Hematopoietic multipotent progenitor cell treated with erythropoietin and hydrocortisone succinate and interleukin-3 and kit ligand, for 6 days (in vitro differentiated cells): ENCODE measurements at places on chromosomes 4 and X.

DNA sequence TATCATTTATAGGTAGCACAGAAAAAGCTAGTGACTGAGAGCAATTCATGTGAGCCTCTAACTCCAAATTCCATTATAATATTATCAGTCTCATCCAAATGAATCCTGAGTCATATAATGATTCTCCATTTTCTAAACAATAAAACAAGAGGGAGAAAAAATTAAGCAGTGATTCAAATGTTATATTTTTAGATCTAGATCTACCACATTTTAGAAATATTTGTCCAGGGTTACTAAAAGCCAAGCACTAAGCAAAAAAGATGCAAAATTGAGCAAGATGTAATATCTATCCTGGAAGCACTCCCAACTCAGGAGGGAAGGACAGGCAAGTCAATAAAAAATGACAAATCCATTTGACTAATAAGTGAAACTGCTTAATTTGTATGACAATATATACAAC, 172.8 kb downstream of the FBXW7 start:
- no peak for DNase-seq

- no peak for DNase-seq
These were observed 344.4 kb upstream of the ACTRT1 start for GRCh38 chrX:128396601-128397000.

GRCh38 chr4:4969298-4969697, 50.0 kb downstream of the CYTL1 start:
- DNase-seq: no peak

GRCh38 chr4:122639181-122639580, 18.3 kb upstream of the IL21 start:
- DNase-seq: no peak

DNA sequence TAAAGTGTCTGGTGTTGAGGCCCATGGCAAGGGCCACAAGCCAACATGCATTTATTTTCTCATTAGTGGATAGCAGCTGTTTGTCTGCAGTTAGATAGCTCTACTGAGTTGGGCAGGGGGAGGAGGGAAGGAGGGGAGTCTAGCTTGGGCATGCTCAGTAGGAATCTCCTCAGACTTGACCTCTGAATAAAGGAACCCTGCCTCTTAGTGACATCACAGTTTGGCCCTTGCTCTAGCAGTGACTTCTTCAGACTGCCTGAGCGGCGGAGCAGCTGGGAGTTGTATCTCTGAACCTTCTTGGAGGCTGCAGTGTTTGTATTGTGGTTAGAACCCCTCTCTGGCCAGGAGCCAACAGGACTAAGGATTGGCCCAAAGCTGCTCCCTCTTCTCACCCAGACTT, 57.4 kb downstream of the BCORL1 start:
- no peak for DNase-seq

DNA sequence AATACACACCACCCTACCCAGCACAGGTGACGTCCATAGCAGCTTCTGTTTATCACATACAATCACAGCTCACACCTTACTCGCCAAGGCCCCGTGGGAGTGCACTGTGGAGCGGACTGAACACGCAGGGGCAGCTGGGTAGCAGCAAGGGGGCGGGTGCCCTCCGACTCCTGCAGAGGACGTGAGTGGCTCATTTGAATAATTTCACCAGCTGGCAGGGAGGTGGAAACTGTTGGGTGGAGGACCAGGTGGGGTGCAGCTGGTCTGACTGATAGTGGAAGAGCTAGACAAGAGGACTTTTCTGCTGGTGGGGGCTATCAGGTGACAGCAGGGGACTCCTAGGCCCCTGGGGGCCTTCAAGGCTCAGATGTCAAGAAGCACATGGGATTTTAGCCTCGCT, 16.3 kb downstream of the MAN2B2 start:
- peak; percentile 28 for DNase-seq

- no peak for DNase-seq
These were observed 37.0 kb upstream of the HERC5 start for GRCh38 chr4:88419874-88420273.

DNA sequence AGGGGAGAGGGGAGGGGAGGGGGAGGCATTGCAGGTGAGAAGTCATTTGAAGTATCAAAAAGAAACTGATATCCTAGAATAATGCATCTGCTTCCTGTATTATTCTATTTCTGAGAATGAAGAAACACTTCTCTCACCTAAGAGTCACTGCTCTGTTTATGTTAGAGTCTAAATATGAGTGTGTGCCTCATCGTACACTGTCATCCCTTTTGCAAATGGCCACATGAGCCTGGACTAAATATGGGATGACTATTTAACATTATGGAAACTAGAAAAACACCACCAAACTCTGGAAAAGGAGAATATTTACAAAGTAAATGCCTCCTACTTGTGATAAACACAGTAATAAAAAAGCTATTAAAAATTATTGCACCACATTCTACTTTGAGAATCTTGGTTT, 146.4 kb upstream of the NOCT start:
- no peak for DNase-seq

DNA sequence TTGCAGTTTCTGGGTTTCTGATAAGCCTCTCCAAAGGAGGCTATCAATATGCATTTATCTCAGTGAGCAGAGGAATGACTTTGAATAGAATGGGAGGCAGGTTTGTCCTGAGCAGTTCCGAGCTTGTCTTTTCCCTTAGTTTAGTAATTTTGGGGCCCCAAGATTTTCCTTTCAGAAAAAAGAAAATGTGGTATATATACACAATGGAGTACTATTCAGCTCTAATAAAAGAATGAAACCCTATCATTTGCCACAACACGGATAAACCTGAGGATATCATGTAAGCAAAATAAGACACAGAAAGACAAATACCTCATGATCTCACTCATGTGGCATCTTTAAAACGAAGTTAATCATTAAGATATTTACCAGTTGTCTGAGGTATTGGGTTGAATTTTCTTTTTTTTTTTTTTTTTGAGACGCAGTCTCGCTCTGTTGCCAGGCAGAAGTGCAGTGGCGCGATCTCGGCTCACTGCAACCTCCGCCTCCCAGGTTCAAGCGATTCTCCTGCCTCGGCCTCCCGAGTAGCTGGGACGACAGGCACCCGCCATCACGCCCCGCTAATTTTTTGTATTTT, 540 bp downstream of the ZNF721 start:
- no peak for DNase-seq

- DNase-seq: no peak
These were observed 48.0 kb downstream of the MAGEA9 start for GRCh38 chrX:149829751-149830191.

DNA sequence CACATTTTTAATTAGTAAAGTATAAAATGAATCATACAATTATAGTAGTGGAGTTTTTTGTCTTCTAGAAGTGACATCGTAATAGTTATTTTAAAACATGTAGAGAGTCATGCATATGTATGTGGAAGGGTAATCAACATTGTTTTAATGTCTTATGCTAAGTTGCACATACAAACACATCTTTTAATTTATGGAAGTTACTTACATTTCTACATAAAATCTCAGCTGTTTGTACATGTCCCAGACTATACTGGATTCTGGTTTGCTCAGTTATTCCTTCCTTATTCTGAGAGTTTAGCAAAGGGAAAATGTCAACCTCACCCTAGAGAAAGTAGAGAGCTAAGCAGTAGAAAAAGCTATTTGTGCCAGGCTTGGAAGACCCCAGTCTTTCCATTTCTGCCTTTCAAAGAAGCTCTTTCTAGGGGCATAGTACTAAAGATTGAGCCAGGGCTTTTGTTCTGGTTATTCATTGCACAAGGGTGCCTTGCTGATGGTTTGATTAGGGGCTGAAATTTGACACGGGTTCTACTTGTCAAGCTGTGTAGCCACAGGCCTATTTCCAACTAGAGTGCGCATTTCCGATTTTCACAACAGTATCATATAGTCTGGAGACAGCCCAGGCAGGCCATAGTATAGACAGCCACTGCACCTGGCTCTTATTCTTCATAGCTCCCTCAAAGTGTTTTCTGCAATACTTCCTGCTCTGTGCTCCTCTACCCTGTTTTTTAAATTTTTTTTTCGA, 106.3 kb downstream of the RPA4 start:
- no peak for DNase-seq

- no peak for DNase-seq
These were observed 214.9 kb upstream of the UGT8 start for GRCh38 chr4:114383721-114384120.

DNA sequence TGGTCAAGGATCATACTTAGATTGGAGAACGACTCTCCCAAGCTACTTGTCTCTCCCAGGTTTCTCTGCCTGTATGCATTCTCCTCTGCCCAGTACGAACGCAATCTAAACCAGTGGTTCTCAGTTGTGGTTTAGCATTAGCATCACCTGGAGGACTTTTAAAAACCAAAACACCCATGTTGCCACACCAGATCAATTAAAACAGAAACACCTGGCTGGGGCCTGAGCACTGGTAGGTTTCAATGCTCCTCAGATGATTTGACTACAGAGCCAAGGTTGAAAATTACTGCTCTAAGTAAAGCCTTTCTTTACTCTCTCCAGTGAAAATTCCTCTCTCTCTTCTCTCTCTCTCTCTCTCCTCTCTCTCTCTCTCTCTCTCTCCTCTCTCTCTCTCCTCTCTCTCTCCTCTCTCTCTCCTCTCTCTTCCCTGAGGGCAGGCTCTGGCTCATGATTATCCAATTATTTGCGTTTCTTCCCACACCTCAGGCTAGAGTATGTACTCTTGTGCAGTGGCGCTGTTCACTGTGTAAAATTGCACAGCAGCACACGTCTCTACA, 153.7 kb upstream of the FGF13 start:
- DNase-seq: no peak

DNA sequence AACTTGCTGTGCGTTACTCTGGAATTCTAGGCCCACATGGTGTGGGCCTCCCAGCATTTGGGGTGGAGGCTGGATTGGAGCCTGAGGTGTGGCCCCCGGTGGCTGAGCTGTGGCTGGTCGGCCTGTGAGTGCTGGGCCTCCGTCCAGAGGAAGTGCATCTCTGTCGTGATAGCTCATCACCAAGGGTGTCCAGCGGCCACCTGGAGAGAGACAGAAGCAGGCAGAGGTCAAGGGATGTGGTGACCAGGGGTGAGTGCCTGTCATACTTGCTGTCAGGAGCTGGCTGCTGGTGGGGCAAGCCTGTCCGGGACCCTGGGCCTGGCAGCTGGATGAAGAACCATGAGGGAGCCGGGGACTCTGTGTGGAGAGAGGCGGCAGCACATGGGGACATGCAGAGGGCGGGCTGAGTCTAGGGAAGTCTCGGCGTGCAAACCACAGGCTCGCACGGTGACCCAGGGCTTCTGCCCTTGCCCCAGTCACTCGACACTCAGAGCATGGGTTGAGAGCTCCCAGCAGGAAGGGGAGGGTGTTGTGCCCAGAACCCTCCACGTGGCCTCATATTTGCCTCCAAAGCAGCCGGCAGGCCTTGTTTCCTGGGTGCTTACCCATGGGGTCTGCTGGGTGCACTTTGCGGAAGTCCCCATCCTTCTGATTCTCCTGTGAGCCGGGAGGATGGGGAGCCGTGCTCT, 6.2 kb downstream of the SORCS2 start:
- no peak for DNase-seq

GRCh38 chrX:129115104-129115503, 408.2 kb downstream of the SMARCA1 start:
- peak; percentile 66 for DNase-seq

GRCh38 chr4:119894650-119895208, 171.9 kb downstream of the MAD2L1 start:
- no peak for DNase-seq

DNA sequence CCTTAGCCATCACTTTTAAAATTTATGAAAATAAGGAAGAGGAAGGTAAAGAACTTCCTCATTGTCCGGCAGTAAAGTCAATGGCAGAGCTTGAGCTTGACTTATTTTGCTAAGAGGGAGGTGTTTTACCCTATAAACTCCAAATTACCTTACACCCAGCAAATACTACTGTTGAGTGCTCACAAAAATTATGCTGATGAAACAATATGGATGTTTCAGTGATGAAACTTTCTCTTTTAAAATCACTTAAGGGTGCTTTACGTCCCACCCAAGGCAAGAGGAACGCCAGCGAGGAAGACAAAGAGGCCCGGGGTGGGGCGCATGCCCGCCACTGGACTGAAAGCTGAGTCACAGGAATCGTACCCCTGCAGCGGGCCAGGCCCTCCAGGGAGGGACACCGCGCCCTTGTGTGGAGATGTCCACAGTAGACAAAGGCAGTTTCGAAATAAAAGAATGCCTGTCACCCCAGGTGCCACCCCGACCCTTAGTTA, 560 bp upstream of the TMSB4X start:
- DNase-seq: peak; percentile 78

DNA sequence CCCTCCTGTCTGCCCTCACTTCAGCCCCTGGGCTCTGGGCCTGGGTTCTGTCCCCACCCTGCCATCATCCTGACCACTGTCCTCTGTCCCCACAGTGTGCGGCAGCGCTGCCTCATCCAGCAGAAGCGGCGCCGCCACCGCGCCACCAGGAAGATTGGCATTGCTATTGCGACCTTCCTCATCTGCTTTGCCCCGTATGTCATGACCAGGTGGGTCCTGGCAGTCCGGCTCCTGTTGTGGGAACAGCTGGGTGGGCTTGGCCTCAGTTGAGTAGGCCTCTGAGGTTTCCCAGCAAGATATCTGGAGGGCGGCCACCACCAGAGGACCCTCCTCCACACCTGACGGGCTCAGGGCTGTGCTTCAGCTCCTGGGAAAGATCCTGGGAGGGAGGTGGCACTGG, 2.2 kb downstream of the GPR78 start:
- DNase-seq: no peak

DNA sequence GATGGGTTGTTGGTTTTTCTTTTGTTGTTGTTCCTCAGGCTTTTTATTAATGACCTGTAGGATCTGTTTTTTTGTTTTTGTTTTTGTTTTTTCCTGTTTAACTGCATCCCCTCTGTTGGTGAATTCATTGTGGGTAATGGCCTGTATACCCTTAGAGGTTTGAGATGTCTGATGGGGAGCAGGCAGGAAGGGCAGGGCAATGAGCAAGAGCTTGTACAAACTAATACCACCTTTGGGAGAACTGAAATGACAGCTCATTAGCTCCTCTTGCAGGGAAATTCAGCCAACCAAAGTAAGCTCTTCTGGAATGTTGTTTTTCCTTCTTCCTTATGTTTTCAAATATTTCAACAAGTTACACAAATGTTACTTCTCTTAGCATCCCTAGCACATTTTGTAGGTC, 23.4 kb downstream of the SH2D1A start:
- DNase-seq: no peak

GRCh38 chr4:15198070-15198727, 195.9 kb downstream of the CPEB2 start:
- no peak for DNase-seq

GRCh38 chrX:19772822-19773628, 114.4 kb downstream of the SH3KBP1 start:
- no peak for DNase-seq

- peak; percentile 6 for DNase-seq
These were observed 249.0 kb downstream of the STK32B start for GRCh38 chr4:5300283-5300682.

GRCh38 chr4:154164931-154165839, 326.4 kb downstream of the DCHS2 start:
- DNase-seq: no peak

DNA sequence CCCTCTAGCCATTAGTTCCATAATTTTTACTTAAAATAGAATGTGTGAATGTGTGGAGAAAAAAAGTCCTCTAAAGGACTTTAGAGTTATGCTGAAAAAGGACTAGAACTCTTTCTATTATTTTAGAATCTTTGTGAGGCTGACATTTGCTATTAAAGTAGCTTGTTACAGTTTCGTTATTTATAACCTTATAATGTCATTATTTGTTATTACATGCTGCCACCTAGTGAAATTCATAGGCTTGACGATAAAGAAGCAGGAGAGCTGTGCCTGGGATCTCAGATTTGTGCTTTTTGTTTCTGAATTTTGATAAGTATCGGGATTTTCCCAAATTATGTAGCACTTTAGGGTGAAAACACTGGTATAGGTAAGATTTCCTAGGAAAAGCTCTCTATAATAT, 38.5 kb upstream of the TAPT1 start:
- DNase-seq: peak; percentile 81

- DNase-seq: no peak
These were observed 181.5 kb downstream of the SHROOM3 start for GRCh38 chr4:76616526-76616925.
